T-helper 9 cell (primary cell): ENCODE measurements at places on chromosomes 1 and 21.

GRCh38 chr1:155185783-155186066 lies 12.1 kb downstream of the TRIM46 start:
- DNase-seq: no peak

DNA sequence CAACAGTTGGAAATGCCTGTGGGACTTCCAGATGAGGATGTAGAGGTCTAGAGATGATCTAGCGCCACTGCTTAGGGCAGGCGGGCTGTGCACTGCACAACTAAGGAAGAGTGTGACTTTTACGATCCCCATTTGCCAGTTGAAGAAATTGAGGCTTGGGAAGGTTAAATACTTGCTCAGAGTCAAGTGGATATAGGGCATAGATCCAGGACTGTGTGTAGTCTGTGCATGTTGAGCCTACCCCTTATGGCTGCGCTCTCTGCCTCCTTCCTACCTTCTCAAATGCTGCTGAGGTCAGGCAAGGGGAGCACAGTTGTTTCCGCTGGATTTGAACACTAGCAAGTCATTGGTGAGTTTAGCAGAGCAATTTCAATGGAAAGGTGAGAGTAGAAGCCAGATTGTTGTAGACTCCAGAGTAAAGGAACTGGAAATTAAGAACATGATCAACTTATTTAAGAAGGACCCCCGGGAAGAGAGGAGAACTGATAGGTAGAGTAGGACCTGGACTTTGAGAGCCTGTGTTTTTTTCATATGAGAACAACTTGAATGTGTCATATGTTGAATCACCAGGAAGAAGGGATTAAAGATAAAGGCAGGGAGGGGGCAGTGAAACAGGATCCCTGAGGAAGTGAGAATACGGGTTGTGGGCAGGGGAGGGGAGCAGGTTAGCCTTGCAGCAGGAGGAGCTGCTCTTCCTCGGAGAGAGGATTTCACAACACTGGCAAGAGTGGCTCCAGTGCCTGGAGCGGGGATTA lies 2.7 kb downstream of the CAPN2 start:
- no peak for DNase-seq

GRCh38 chr1:41726899-41727748 lies 191.6 kb downstream of the HIVEP3 start:
- DNase-seq: no peak

DNA sequence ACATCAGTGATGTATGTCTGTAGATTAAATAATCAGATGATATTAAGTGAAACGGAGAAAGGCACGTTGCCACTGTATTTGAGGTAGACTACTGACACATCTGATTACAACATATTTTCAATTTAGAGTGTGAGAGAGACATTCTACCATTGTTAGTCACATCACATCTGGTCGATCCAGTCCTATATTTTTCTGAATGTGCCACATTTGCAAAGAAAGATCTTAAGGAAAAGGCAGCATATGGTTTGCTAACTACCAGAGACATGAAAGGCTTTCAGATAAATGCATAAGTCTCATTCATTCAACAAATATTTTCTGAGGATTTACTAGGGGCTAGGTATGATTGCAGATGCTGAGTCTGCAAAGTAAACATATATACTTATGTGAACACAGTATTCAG lies 114.3 kb upstream of the RUNX1 start:
- DNase-seq: no peak

DNA sequence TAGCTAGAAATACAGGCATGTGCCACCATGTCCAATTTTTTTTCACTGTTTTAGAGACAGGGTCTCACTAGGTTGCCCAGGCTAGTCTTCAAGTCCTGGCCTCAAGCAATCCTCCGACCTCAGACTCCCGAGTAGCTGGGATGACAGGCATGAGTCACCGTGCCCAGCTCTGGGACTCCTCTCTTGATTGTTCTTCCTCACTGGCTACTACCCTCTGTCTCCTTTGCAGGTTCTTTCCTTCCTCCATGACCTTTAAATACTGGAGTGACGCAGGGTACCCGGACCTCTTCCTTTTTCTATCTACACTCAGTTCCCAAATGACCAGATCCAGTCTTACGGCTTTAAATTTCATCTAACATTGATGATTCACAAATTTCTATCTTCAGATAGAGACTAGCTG lies 34.9 kb downstream of the ASH1L start:
- DNase-seq: no peak

DNA sequence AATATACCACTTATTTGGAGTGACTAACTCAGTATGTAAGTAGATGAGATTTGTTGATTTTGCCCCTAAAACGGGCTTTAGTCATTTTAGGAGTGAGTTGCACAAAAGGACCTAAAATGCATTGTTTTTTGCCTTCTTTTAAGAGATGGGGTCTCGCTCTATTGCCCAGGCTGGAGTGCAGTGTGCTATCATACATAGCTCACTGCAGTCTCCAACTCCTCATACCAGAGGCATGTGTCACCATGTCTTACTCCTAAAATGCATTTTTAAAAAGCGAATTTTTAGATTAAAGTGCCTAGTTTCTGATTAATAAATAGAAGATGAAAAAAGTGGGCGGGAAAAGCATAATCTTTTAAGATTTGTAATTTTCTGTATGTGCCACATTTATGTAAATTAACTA lies 11.5 kb upstream of the NEXN start:
- no peak for DNase-seq

DNA sequence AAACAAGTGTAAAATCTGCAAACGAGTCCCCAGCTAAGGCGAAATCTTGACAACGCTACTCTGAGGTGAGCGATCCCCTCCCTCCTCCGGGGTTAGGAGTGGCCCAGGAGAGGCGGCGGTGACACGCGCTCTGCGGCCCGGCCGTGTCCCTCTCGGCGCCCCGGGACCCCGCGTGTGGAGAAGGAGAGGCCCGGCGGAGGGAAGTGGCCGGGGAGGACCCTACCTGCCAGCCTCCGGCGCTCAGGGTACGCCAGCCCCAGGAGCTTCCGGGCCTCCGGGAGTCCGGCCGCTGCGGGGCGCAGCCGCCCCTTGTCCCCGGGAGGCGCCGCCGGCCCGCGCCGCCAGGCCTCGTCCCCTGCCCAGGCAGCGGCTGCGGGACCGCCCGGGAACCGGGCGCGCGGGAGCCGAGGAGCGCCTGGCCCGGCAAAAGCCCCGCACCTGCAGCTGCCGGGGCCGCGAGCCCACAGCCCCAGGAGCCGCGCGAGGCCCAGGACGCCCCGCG lies 543 bp downstream of the ABCB10 start:
- DNase-seq: peak; percentile 13

GRCh38 chr1:17865912-17866739 lies 111.0 kb downstream of the ACTL8 start:
- DNase-seq: no peak
